Stimulated activated memory B cell treated with anti-CD40 and anti-IgM and Interleukin-4, amounts not matched to agents 10 μg/mL and 1 μg/mL and 100 μg/mL, for 72 hours (primary cell): ENCODE measurements at places on chromosomes 5 and 9.

DNA sequence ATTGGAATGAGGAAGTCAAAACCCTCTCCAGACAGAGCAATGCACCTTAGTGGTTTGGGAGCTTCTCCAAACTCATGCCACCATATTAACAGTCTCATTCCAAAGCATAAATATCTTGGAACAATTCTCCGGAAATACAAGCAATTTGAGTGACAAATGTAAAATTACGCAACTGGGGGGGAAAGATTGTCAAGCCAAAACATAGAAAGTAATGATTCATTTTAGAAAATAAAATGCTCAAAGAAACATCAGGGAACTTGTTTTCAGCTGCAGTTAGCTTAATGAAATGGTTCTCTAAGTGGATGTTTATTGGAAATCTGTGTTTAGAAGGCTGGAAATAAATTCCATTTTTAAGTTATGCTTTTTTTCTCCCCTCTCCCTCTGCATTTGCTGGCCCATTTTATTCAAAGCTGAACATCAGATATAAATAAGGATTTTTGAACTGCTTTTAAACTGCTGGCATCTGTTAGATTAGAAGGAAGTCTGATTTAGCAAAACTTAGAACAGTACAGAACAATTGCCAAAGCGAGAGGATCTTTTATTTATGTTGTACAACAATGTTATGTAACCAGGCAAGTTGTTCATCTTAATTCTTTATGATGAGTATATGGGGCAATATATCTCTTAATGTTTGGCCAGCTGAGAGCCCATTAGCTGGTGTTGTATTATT, 551.9 kb downstream of the PRELID2 start:
- no peak for ATAC-seq

DNA sequence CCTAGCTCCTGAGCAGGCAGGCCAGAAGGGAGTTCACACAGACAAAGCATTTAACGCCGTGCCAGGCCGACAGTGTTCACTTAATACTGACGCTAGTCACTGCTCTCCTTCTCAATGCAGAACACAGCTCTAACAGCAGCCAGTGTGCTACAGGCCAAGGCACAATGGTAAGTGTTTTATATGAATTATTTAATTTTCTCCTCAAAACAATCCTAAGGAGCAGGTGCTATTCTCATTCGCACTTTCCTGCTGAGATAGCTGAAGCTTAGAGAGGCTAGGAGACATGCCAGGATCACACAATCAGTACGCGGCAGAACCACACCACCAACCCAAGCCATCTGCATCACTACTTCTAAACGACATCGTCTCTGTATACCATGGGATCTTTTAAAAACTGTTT, 170.7 kb downstream of the SPOCK1 start:
- ATAC-seq: no peak

- no peak for ATAC-seq
These were observed 17.9 kb upstream of the ASS1 start for GRCh38 chr9:130426883-130427282.

DNA sequence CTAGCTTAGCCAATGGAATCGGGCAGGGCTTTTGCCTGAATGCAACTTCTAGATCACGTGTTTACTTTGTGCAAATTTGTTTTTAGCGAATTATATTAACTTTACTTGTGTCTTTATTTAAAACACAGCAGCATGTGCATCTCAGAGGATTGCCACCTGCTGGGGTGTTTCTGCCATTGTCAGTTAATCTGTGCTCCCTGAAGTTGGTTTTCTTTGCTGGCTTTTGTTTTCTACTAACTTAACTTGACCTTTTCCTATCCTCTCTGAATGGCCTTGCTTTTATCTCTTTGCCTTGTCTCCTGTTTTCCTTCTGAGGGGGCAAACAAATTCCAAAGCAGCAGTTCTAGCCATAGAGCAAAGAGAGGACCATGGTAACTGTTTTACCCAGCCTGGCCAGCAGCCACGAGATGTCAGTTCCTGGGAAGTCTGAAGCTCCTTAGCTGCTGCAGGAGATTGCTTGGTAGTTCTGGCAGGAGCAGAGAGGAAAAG, 67.6 kb downstream of the ARHGEF28 start:
- ATAC-seq: no peak

GRCh38 chr9:72464857-72465592, 56.4 kb upstream of the TMC1 start:
- no peak for ATAC-seq

DNA sequence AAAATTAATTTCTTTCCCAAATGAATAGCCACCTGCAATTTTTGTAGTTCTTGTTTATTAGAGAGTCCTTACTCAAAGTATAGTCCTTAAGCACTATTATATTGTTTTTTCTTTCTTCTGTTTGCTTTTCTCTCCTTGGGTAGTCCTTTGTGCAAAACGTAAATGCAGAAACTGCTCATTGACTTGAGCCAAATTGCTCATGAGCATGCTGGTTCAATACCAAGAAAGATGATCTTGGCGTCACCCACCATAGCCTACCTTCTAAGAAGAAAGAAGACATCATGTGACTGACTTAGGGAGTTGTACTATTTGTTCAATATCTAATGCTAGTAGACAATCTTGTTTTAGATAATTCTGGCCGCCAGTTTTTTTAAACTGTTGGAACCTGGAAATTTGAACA, 248.8 kb upstream of the DMRT1 start:
- no peak for ATAC-seq

- ATAC-seq: no peak
These were observed 103.0 kb upstream of the ERCC6L2 start for GRCh38 chr9:95772320-95773052.

DNA sequence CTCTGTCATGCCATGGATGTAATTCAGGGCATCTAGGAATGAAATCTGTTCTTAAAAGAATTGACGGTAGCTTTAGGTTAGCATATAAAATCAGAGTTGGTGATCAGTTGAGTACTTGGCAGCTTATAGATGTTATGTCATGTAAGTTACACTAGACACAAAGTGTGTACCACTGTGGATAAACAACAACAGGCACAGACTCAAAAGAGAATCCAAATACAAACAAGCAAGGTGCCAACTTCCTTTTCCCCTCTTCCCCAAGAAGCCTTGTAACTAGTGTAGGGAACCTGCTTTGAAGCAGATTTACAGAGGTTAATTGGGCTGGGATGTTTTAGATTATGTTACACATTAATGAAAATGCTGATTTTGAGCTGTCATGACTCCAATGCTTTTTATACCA, 167.2 kb downstream of the PBX3 start:
- no peak for ATAC-seq

- ATAC-seq: no peak
These were observed 81.9 kb downstream of the DMRTA1 start for GRCh38 chr9:22528485-22528884.

- ATAC-seq: no peak
These were observed 578.6 kb downstream of the RAB3C start for GRCh38 chr5:59161221-59162105.

GRCh38 chr5:178207183-178207916, 3.0 kb downstream of the HNRNPAB start:
- ATAC-seq: no peak
